ENCODE measurements at places on chromosomes 4 and X. TPM values are rescaled to one million over a fixed set of nuclear protein-coding genes. Genes with fewer than 3 reads are reported as not detected.

DNA sequence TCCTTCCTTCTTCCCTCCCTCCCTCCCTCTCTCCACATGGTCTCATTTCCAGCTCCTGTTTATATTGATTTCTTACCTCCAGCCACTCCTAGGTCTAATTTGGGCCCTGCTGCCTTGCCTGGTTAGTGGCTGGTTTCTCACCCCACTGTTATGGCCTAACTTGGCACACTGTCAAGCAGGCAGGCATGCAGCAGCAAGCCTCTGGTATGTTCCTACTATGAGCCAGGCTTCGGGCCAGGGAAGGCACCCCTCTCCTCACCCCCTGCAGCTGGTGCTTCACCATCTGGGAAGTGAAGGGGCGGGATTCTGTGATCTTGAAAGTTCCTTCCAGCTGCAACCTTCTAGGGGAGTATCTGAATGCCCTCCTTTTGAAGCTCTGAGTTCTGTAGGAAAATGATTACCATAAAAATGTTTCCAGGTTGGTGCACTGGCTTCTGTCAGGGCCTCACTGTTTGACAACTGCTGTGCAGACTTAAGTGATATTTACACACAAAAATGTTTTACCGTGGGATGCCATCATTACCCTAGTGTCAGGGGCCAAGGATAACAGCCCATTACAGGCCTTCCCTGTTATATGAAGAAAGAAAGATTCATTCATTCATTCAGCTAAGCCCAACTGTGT is 10.1 kb upstream of the VMA21 start:
- DNase-seq, result no peak

DNA sequence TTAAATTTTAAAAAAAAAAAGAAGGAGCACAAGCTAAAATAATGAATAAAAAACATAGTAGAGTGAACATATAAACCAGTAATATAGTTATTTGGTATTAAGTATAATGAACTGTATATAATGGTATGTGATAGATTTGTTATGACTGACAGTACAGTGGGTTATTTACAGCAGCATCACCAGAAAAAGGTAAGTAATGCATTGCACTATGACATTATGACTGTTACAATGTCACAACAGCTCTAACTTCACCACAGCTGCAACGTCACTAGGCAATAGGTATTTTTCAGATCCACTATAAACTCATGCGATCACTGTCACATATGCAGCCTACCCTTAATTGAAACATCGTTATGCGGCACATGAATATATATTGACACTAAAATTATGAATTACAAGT is 72.5 kb downstream of the COX7B2 start:
- DNase-seq, result no peak

The HSD17B13 gene
- 0.22 TPM for total RNA-seq

- DNase-seq, result no peak
Observed at GRCh38 chr4:28373191-28373590, 1512.5 kb downstream of the STIM2 start.

GRCh38 chr4:93657527-93657926 is 171.0 kb upstream of the ATOH1 start:
- no peak for DNase-seq

DNA sequence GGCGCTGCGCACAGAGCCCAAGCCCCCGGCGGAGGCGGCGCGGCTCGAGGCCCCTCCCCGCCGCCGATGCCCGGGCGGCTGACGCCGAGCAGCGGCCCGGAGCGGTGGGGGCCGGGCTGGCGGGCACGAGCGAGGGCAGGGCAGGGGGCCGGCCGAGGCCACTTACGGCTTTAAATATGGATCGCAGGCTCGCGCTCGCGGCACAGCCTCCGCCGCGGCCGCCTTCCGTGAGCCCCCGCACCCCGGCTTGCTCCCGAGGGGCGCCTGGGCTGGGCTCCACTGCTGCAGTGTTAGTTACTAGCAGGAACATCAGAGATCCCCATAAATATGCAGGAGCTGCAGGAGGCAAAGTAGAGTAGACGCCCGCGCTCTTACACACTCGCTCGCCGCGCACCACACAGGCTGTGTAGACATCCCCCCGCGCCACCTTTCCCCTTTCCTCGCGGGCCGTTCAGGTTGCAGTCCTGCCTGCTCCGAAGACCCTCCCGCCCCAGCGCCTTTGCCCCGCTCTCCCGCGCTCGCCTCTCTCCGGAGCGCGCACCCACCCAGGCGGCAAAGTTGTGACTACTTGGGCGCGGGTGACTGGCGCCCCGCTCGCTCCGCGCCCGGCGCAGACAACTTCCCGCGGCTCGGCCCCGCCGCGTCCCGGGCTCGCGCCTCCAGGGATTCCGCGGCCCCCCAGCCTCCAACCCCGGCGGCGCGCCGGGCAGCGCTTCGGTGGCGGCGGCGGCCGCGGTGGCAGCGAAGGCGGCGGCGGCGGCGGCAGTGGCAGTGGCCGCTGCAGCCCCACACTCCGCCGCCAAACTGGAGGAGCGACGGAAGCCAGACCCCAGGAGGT is 152.0 kb upstream of the SLC4A4 start:
- DNase-seq, result peak; percentile 66

- DNase-seq, result no peak
Observed at GRCh38 chr4:105558277-105558676, 5.9 kb downstream of the ARHGEF38 start.

The MTCP1 gene
- 24.2 TPM for total RNA-seq

- no peak for DNase-seq
Observed at GRCh38 chr4:40937140-40937725, 187.5 kb downstream of the NSUN7 start.

The SYNPO2 gene
- 0.16 TPM for total RNA-seq

The UGT8 gene
- total RNA-seq, result 0.49 TPM

DNA sequence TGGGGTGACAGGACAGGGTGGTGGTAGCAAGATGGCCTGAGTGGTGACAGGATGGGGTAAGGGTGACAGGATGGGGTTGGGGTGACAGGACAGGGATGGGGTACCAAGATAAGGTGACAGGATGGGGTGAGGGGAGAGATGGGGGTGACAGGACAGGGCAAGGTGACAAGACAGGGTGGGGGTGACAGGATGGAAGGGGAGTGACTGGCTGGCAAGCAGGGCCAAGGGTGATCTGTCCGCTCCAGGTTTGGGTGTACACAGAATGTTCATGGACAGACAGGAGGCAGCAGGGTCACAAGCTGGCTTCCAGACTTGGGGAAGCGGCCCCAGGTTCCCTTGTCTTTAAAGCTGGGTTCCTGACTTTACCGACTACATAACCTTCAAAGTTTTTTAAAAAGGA is 23.3 kb downstream of the RNF212 start:
- no peak for DNase-seq

DNA sequence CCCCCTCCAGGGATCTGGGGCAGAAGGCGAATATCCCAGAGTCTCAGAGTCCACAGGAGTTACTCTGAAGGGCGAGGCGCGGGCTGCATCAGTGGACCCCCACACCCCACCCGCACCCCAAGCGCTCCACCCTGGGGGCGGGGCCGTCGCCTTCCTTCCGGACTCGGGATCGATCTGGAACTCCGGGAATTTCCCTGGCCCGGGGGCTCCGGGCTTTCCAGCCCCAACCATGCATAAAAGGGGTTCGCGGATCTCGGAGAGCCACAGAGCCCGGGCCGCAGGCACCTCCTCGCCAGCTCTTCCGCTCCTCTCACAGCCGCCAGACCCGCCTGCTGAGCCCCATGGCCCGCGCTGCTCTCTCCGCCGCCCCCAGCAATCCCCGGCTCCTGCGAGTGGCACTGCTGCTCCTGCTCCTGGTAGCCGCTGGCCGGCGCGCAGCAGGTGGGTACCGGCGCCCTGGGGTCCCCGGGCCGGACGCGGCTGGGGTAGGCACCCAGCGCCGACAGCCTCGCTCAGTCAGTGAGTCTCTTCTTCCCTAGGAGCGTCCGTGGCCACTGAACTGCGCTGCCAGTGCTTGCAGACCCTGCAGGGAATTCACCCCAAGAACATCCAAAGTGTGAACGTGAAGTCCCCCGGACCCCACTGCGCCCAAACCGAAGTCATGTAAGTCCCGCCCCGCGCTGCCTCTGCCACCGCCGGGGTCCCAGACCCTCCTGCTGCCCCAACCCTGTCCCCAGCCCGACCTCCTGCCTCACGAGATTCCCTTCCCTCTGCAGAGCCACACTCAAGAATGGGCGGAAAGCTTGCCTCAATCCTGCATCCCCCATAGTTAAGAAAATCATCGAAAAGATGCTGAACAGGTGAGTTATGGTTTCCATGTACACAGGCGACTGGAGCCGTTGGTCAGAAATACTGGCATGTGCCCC is at the start of gene CXCL1:
Gene CXCL1 (plus strand): TSS at position 264 of the 926 bp plus-strand sequence. CDS start 78 bp downstream, at position 342.
- DNase-seq, result no peak

DNA sequence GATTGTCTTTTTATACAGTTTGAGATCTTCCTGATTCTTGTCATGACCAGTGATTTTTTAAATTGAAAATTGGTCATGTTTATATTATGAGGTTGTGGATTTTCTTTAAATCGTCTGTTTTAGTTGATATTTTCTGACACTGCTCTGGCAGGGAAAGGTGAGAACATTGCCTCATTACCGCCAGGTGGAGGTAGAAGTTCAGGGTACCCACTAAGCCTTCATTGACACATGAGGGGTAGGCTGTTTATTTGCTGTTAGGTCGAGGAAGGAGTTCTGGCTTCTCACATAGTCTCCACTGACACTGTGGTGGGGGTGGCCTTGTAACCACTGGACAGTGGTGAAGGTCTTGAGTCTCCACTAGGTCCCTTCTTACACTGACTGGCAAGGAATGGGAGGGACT is 117.6 kb upstream of the GPR101 start:
- DNase-seq, result no peak

The LAP3 gene
- total RNA-seq, result 89.0 TPM

DNA sequence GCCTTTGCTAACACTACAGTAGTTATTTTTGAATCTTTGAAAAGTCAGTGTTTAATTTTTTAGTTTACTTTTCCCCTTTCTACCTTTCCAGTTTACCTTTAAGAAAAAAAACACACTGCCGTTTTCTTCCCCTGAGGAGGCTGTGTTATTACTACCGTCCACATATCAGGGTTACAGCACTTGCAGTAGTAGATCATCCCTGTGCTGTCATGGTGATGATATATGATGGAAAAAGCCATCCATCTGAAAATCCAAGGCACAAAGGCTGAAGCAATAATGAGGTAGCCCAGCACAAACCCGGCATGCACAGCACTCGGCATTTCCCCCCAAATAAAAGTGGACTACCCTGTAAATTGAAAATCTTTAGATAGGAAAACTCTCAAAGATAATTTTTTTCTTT is 258.7 kb downstream of the CXXC4 start:
- DNase-seq, result no peak

The PITX2 gene
- not detected for total RNA-seq
